ENCODE measurements at places on chromosomes 5 and 9.
A peak's percentile ranks its signal among the peaks of the same experiment; 100 is the strongest.

DNA sequence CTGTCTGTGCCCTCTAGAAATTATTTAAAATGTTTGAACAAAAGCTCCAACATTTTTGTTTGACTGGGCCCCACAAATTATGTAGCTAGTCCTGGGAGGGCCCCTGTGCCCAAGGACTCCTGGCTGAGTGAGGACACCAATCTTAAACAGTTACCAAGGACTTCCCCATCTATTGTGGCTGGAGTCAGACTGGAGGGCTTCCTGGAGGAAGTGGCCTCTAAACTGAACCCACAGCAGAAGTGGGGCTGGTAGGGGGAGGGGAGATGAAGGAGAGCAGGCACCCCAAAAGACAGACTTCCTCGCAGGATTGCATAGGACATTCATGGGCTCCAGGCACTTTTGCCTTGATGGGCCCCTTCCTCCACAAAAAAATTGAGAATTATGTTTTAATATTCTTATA is 8.1 kb downstream of the ADAMTS13 start:
- DNase-seq = no peak

- no peak for DNase-seq
Observed at GRCh38 chr9:76369583-76369982, 24.6 kb downstream of the RFK start.

DNA sequence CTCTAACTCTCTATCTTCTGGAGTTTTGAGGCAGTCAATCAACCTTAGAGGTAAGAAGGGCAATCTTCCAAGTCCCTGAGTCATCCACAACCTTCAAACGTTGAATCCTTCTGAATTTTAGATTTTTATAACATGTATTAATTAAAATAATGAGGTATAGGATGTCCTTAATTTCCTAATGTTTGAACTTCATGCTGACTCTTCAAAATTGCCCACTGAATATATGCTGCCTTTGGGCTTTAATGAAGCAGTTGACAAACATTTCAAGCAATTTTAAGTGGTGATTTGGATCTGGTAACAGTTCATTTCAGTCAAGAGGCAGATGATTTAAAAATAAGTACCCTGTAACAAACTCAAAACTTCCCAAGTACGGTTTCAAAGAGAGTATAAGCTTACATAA is 26.0 kb downstream of the ERP44 start:
- no peak for DNase-seq

DNA sequence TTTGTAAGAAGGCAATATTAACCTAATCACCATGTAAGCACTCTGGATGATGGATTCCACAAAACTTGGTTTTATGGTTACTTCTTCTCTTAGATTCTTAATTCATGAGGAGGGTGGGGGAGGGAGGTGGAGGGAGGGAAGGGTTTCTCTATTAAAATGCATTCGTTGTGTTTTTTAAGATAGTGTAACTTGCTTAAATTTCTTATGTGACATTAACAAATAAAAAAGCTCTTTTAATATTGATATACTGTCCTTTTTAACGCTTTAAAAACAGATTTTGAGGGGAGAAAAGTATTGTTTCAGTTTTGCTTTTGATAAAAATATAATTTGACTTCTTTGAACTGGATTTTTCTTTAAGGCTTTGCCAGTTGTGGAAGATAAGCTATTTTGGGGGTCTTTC is 59.8 kb downstream of the LMNB1 start:
- no peak for DNase-seq

GRCh38 chr5:79420248-79420647 is 93.7 kb downstream of the HOMER1 start:
- no peak for DNase-seq

GRCh38 chr9:13726746-13727145 is 447.3 kb upstream of the MPDZ start:
- DNase-seq = no peak

GRCh38 chr5:66570201-66570600 is 26.0 kb upstream of the MAST4 start:
- DNase-seq = no peak

DNA sequence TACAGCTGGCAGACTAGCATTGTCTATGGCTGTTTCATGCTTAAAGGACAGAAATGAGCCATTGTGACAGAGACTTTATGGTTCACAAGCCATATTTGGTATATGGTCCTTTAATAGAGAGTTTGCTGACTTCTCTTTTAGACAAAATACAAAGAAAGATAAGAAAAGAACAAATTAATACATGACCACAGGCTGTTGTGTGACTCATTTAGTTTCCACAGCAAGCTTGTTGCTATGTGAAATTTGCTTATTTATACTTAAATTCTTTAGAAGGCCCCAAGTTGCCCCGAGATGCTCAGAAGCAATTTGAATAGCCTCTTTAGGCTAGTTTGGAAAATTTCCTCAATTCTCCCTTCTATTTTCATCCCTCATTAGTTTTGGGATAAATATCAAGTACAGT is 315.3 kb upstream of the RPS23 start:
- peak; percentile 45 for DNase-seq

DNA sequence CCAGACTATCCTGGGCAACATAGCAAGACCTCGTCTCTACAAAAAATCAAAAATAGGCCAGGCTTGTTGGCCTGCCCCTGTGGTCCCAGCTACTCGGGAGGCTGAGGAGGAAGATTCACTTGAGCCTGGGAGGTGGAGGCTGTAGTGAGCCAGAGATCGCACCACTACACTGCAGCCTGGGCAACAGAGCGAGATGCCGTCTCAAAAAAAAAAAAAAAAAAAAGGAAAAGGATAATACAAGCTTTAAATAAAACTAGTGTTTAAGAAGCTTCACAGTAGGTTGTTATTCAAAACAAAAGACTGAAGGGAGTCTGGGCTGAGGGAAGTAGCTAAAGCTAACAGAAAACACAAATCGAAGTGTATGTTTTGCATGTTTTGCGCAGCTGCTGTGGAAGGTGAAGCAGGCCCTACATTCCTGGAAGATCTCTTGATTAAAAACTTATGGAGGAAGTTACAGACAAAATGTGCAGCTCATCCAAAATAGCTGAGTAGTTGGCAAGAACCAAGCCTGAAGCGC is 581 bp upstream of the C9orf40 start:
- DNase-seq = peak; percentile 28

DNA sequence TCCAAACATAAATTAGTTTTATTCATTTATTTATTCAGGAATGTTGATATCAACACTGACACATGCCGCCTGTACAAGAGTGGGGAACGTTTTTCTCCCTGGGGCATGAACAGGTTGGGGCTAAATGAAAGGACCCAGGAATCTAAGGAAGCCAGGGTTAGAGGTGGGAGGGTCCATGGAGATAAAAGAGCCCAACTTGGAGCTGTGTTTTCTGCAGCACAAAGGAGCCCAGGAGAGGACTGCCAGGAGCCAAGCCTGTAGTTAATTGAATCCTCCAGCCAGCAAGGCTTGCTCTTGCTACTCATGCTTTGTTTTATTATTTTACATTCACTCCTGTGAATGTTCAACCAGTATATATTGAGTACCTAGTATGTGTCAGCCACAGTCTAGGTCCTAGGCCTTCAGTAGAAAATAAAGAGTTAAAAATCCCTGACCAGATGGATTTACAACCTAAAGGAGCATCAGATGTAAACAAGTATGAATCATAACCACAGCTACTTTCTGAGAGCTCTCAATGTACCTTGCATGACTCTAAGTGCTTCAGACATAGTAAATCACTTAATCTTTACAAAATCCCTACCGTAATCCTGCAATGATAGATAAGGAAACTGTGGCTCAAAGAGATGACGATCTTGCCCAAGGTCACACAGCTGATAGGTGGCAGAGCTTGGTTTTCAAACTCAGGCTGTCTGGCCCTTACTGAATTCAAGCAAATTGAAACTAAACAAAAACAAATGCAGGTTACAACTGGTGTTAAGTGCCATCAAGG is 69.8 kb downstream of the ASTN2 start:
- no peak for DNase-seq

- peak; percentile 32 for DNase-seq
Observed at GRCh38 chr9:95771556-95772246, 103.8 kb upstream of the ERCC6L2 start.

- DNase-seq = peak; percentile 29
Observed at GRCh38 chr5:58987193-58987592, 404.3 kb downstream of the RAB3C start.

DNA sequence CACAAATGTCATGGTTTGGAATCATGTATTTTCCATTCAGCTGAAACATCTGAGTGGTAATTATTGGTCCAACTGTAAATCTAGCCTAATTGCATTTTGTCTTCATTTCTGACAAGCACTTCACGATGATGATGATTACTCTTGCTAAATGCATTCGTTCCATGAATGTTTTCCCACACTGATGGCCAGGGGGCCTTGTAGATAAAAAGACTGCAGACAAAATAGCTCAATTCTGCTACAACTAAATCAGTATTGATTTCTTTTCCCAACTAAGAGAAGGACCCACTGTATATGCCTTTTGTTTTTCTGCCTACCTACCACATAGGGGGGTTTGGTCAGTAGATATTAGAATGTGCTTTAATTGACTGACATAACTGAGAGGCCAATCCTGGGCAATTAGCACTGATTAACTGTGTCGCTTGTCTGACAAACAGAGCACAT is 1351.3 kb upstream of the NUDT12 start:
- DNase-seq = no peak

GRCh38 chr5:138461343-138462125 is 3.7 kb upstream of the EGR1 start:
- DNase-seq = peak; percentile 71

Measured in fibroblast of skin of back (primary cell).